M059J (cell line): ENCODE measurements at places on chromosomes 5 and 9. TPM values are rescaled to one million over a fixed set of nuclear protein-coding genes. Genes with fewer than 3 reads are reported as not detected.

ZDHHC11 gene
- 0.22 and 0.44 TPM in 2 replicates for total RNA-seq

LCN1 gene
- not detected in 2 replicates for total RNA-seq

- DNase-seq: peak; percentile 50
Measured at GRCh38 chr5:65262096-65262495, 219.6 kb downstream of the ADAMTS6 start.

- DNase-seq: no peak
Measured at GRCh38 chr5:180607861-180608571, 16.7 kb upstream of the SCGB3A1 start.
